NCI-H446 (cell line): ENCODE measurements at places on chromosomes 12 and 14.

DNA sequence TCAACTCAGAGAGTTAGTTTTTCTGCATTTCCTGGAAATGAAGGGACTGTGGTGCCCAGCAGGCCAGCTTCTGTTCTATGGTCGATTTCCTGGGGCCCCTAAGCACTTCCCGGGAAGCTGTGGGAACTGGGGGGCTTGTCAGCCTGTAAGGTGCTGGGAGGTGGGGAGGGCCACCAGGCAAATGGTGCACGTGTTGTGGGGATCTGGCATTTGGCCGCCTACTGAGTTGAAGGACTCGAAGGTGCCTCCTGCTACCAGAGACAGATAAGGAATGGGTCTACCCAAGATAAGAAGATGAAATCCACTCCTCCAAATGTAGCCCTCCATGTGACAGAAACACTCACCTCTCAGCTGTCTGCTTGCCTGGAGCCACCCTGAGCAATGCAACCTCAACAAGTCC, 341.7 kb downstream of the DPF3 start:
- no peak for DNase-seq

- DNase-seq: no peak
Measured at GRCh38 chr14:54788701-54789100, 113.9 kb downstream of the GCH1 start.

DNA sequence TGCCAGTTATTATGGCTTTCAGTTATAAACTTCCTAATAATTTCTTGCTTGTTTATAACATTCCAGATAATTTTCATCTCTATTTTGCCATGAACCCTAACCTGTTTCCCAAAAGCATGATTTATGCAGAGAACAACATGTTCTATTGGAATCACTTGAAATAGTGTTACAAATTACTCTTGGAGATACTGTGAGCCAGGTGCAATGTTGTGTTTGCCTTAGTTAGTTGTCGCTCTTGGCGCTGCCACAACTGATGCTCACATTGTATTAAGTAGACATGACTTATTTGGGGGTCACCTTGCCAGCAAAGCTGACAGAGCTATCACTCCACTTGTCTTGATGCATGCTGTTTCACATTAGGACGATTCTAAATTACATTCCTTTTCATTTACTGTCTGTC, 49.4 kb downstream of the TSPAN8 start:
- DNase-seq: no peak

- DNase-seq: no peak
Measured at GRCh38 chr12:131102493-131102931, 148.8 kb downstream of the ADGRD1 start.

- no peak for DNase-seq
Measured at GRCh38 chr14:33510063-33510481, 440.8 kb downstream of the EGLN3 start.

DNA sequence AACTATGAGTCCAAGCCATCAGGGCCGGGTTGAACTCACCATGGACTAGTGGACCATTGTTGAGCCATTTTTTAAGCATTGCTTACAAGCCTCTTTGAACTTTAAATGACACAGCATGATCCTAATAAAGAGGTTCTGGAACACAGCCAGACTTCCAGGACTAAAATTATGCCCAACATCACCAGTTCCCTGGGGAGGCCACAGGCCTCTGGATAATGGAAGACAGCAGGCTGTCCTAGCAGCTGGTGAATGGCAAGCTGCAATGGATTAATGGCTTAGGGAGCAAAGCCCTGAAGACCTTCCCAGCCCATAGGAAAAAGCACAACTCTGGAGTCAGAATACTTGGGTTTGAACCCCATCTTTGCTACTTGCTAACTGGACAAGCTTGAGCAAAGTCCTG, 71.3 kb downstream of the FLRT2 start:
- DNase-seq: no peak

GRCh38 chr14:68815298-68816182, 22.7 kb upstream of the ZFP36L1 start:
- no peak for DNase-seq

DNA sequence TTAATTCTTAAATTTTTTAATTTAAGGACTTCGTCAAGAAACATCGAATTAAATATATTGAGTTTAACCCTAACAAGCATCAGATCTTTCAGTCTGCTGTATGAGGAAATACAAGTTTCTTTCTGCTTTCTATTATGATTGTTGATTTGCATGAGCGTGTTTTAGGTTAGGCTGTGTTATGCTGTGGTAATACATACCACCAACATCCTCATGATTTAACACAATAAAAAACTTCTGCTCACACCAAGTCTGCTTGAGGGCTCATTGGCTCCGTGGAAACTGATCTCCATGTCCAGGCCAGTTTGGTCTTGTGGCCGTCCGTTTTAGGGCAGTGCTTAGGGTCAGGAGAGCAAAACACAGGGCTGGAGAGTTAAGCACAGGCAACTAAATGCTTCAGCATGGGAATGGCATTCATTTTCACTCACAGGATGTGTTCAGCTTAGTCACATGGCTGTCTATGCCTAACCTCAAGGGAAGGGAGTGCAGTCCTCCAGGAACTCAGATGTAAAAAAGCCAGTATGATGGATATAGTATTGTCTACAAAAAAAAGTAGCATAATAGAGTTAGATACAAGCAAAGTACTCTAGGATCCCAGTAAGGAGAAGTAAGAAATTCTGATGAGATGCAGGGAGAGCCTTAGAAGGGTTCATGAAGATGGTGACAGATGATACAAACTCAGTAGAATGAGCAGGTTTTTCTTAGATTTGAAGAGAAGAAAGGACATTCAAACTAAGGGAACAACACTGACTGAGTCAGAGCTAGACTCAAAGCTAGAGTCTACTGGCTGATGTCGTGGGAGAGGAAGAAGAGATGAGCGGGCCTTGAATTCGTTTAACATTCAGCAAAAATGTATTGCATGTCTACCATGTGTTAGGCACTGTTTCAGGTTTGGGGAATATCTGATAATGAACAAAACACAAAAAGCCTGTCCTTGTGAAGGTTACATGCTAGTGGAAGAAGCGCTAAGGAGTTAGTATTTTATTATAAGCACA, 16.3 kb downstream of the MARK3 start:
- DNase-seq: no peak

- DNase-seq: no peak
Measured at GRCh38 chr14:98963610-98964009, 308.4 kb downstream of the BCL11B start.

- no peak for DNase-seq
Measured at GRCh38 chr12:131505561-131505960, 205.3 kb upstream of the SFSWAP start.

DNA sequence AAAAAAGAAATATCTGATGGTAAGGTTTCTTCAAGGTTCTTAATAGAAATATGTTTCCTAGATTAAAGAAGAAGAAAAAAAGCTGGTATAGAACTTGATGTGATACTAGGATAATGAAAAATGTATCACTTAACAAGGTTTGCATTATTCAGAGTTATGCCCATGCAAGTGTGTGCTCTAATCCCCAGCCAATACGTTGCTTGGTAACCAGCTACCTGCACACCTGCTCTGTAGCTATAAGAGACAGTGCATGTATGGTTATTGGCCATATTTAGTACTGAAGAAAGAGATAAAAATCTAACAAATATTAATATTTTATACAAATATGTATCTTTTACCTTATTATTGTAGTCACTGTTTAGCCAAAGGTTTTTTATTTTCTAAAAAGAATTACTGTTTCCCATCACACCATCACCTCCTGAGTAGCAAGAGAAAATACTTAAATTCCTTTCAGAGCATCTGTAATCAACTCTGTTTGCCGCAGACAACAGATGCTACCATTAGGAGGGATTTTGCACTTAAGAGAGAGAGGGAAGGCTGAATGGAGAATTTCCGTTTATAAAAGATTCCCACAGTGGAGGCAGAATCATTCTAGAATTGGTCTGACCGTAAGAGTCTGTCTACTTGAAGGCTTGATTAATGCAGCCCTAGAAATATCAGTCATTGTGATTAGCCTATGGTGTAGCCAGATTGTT, 115.6 kb downstream of the NEDD1 start:
- DNase-seq: no peak

DNA sequence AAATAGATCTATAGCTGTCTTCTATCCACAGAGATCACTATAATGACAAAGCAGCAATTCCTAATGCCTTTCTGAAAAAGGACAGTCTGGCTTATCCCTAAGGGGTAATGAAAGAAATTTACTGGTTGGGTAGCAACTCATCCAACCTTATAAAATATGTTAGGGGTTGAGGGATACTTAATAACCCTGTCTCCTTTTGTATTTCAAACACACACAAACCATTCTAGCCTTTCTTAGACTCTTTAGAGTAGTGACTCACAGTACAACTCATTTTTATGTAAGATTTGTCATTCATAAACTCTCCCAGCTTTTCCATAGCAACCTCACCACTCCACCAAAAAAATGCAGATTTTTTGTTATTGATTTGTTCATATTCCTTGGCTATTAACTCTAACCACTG, 167.9 kb downstream of the FSCB start:
- no peak for DNase-seq

DNA sequence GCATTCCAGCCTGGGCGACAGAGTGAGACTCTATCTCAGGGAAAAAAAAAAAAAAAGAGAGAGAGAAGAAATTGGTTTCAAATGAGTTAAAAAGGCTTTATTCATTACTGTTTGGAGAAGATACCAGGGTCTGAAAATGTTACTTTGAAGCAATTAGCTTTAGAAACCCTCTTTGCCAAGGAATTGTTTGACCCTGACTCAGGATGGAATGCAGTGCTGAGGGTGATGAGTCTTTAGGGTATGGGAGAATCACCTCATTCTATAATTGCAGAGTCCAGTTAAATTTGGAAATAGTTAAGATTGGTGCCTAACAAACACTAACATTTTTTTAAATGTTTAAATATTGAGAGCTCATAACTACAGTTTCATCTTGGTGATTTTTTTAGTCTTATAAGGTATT, 13.3 kb downstream of the RAP1B start:
- no peak for DNase-seq

- DNase-seq: peak; percentile 80
Measured at GRCh38 chr12:13534645-13535398, 338.3 kb downstream of the EMP1 start.

DNA sequence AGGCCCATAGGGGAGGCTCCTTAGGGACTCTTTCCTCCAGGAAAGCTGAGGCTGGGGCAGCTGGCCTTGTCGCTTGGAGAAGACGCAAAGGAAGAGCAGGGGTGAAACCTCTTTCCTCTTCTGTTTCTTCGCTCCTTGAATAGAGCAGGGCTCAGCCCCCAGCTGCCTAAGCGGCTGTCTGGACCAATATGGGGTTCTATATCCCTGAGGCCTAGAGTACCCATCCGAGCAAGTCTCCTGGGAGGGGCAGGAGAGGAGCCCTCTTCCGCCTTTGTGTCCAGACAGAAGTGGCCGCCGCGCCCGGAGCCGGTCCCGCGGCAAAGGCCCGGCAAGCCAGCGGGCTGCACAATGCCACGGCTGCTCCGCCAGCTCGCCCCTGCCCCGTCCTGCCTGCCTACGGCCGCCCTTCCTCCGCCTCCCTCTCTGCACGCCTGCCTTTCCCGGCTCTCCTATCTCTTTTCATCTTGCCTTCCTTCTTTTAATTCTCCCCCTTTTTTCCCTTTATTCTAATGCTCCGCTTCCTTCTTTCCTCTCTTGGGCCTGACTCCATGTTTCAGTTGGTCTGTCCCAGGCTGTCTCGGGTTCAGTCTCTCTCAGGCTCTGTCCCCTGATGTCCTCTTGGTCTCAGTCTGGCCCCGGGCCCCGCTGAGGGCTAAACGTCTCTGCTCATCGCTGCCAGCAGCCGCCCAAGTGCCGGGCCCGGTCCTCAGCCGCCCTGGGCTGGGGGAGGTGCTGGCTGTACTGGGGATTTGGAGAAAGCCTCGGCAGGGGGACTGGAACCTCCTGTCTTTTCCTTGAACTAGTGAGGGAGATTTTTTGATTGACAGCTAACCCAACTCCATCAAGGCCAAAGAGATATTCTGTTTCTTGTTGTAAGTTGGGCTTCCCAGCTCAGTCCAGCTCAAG, 2.5 kb upstream of the HOXC9 start:
- DNase-seq: no peak

DNA sequence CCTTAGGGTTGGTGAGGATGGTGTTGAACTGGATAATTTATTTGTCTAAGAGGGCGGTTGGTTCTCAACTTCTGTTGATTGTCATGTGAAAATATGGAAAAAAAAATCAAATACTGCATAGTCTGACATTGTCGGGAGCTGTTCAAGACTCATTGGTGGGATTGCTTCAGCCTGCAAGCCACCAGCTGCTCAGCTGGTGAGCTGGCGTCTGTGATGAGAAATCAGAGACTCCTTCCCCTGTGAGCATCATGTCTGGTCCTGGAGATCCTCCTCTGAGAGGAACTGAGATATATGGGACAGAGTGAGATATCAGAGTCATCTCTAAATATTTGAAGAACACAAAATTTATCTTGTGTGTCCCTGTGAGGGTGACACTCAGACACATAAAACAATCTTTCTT, 49.9 kb downstream of the TRIM9 start:
- no peak for DNase-seq

- peak; percentile 49 for DNase-seq
Measured at GRCh38 chr14:67526676-67527459, 6.2 kb upstream of the PLEKHH1 start.

GRCh38 chr14:102530828-102531478, 21.4 kb upstream of the ANKRD9 start:
- no peak for DNase-seq

DNA sequence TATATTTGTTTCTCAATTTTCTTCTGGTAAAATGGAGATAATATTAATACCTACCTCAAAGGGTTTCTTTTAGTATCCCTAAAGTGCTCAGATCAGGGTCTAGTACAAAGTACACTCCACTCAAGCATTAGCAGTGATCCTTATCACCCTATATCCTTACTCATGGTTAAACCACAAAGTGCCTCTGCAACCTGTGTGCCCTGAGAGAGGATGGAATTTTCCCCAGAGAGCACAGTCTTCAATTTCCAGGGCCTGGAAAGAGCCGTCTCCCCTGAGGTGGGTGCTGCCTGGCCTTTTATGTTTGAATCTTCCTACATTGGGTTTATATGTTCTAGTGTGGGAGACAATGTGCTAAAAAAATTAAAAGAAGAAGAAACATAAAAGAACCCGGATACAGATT, 183.1 kb upstream of the FBXO33 start:
- DNase-seq: no peak

DNA sequence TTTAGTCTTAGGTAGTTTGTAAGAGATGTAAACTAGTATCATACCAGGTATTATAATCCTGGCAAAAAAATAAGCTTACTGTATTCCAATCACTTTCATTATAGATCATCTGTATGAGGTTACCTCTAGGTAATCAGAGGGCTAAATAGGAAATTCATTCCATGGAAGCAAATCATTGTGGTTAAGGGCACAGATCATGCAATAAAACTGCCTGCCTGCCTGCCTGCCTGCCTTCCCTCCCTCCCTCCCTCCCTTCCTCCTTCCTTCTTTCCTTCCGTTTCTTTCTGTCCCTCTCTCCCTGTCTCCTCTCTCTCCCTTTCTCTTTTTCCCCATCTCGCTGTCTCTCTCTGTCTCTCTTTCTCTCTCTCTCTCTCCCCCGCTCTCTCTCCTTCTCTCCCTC, 3.2 kb upstream of the CLEC9A start:
- no peak for DNase-seq

DNA sequence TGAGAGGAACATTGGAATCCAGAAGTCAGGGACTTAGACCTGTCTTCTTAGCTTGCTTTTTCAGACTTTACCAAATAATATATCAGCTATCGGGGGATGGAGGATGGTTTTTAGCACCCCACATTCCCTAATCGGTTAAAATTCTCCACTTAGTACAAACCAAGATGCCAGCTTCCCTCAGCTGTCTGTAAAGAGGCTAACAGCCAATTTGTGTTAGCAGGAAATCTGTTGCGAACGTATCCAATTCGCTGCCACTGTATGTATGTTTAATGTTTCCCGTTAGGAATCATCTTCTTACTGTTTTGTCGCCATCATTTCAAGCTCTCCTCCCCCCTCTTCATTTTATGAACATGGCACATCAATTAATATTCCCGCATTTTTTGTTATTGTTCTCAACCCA, 289.0 kb downstream of the BCL11B start:
- DNase-seq: no peak
